ENCODE measurements at places on chromosomes 3 and 15.

DNA sequence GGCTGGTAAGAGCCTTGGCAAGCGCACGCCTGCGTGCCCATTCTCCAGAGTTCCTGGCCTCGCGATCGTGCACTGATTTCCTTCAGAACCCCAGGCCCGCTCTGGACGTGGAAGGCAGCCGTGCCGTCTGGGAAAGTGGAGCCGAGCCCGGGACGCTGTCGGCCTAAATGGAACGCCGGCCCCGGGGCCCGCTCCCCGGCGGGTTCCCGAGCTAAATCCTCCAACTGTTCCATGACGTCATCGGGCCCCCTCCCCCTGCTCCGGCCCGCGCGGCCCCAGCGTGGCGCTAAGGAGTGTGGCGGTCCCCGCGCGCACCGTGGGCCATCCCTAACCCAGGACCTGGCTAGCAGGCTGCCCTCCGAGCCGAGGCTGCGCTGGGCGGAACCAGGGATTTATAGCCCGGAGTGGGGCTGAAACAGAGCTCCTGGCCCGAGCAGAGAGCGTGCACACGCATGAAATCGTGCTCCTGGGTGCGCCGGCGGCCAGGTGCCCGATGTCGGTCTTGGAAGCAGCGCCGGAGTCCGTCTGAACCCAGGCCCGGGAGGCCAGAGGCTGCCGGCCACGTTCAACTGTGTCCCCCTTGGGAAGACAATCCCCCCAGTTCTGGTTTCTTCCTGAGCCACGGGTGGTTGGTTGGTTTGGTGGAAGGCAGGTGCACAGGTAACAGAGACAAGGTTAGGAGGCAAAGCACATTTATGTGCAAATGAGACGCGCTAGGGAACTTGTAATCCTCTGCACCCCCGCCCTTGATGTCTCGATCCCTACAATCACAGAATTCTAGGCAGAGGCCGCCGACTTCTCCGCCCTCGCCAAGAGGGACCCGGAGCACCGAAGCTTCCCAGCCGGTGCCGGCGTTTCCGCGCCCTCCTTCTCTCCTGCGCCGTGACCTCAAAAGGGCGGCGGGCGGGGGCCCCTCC lies 84.9 kb upstream of the ETV5 start:
- no peak for DNase-seq

- peak; percentile 57 for DNase-seq
Observed at GRCh38 chr3:130276203-130276803, 69.2 kb upstream of the COL6A5 start.

DNA sequence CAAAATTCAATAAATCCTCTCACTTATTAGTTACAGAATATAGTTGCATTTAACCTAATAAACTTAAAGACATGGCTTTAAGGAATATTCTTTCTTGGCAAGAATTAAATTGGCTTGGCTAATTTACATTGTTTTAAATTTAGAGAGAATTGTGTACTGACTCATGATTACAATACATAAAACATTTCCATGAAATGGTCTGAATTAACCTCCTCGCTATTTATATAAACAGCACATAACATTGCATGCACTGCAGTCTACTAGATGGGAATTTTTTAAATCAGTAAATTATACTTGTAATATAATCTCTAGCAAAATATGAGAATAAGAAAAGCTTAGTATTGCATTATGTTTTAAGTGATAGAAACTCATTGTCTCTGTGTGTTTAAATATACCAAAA lies 268.9 kb downstream of the SHOX2 start:
- no peak for DNase-seq

- peak; percentile 90 for DNase-seq
Observed at GRCh38 chr3:194738254-194739093, 52.8 kb downstream of the FAM43A start.

GRCh38 chr15:62850318-62850717 lies 192.2 kb upstream of the TPM1 start:
- no peak for DNase-seq

Data from pons (tissue), 1 donor.